ENCODE measurements at places on chromosomes 6 and 20. TPM values are rescaled to one million over a fixed set of nuclear protein-coding genes. Genes with fewer than 3 reads are reported as not detected.

DNA sequence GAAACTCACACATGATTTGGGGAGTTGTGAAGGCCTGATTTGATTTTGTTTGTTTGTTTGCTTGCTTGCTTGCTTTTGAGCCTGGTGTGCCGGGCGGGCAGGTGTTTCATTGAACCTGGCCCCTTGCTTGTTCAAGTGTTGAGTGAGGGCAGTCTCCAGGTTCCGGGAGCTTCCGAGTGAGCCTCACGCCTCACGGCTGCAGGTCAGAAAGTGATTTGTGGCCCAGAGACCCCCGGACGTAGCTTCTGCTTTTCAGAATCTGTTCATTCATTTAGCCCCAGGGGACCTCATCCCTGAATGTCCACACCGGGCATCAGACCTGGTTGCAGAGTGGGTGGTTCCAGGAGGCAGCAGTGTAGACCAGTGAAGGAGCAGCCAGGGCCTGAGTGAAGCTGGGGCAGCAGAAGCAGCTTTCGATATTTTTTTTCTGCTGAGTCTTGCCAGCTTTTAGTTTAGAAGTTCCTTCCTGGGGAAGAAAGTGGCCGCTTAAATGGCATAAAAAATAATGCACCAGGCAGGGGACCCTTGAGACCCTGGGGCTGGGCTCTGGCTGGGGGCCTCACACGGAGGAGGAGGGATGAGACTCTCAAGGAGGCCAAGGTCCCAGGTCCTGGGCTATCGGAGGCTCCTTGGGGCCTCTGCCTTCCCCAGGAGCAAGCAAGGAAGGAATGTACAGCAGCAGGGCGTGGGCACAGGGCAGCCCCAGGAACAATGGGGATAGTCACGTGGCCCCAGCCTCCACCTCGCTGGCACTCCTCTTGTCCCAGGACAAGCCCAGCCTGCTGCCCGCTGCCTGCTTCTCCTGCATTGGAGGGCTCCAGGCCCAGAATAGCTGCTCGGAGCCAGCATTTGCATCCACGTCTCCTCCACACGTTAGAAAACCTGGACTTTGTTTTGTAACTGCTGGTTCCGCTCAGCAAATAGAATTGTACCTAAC, 89.2 kb upstream of the BHLHE23 start:
- DNase-seq, result no peak

R3HDML gene
- total RNA-seq, result not detected

APCDD1L gene
- not detected for total RNA-seq

- DNase-seq, result no peak
Observed at GRCh38 chr6:118908441-118908840, 14.5 kb downstream of the ASF1A start.

TREM1 gene
- not detected for total RNA-seq

- DNase-seq, result no peak
Observed at GRCh38 chr6:130076512-130076911, 58.1 kb downstream of the L3MBTL3 start.

MYCT1 gene
- total RNA-seq, result 4.7 TPM
